ENCODE measurements at places on chromosomes 2 and 18.

DNA sequence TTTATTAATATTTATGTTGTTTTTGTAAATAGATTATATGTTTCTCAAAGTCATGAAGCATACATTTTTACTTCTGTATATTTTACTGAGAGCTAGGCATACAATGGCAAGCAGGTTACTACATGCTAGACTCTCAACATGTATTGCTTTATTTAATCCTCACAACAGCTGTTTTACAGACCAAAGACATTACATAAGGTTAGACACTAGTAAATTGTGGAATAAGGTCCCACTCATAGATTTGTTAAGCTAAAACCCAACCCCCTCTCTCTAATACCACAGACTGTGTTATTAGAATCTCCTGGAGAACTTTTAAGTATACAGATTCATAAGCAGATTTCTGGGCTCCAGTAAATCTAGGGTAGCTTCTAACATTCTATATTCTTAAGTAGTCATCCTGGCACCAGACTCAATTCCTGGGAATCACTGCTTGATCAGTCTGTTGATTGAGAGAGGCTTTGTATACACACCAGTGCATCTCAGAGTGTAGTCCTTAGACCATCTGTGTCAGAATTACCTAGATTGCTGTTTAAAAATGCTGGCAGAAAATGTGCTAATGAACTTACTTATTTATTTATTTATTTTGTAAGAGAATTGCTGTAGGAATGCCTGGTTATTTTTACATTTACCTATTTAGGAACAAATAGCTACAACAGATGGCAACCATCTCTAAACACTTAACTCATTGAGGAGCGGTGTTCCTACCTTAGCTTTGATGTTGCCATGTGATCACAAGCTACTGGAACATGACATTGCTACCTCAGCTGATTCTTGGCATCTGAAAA is 153.5 kb upstream of the CAVIN2 start:
- DNase-seq: no peak

DNA sequence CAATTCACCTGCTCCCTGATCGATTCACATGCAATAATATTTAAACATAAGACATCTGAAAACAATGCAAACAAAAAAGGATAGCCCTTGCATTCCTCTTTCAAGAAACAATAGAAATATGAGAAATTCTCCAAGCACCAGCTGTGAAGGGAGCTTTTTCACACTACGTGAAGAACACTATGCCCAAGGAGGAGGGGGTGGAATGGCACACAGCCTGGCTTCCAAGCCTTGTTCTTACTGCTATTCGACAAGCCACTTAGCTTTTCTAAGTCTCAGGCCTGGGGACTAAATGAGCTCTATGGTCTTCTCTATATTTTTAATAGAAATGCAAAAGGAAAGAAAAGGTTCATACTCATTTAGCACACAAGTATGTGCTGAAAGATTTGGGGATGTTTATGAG is 92.2 kb upstream of the CHRNA1 start:
- no peak for DNase-seq

- peak; percentile 73 for DNase-seq
Observed at GRCh38 chr2:66686755-66687154, 251.8 kb downstream of the MEIS1 start.

DNA sequence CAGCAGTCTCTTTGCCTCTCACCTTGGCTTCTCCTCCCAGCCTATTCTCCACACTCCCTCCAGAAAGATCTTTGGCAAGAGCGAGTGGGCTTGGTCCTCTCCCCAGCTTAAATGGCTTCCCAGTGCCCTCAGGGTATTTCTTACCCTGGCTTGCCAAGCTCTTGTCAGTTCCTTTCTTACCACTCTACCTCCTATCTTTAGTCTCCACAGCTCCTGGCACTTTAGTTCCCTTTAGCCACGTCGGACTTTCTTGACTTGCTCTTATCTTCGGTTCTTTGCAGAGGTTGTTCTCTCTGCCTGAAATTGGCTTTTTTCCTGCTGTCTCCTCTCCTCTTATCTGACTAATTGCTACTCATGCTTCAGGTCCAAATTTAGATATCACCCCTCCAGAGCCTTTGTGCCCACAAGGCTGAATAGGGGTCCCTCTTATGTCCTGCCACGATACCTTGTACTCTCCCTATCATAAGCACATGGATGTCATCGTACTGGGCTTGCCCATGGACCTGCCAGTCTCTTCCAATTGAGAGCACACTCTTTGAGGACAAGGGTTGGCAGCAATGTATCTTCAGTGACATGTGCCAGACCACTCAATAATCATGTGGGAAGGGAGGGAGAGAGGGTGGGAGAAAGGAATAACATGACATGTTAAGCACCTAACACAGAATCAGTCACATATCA is 131.7 kb upstream of the CTAGE1 start:
- no peak for DNase-seq

DNA sequence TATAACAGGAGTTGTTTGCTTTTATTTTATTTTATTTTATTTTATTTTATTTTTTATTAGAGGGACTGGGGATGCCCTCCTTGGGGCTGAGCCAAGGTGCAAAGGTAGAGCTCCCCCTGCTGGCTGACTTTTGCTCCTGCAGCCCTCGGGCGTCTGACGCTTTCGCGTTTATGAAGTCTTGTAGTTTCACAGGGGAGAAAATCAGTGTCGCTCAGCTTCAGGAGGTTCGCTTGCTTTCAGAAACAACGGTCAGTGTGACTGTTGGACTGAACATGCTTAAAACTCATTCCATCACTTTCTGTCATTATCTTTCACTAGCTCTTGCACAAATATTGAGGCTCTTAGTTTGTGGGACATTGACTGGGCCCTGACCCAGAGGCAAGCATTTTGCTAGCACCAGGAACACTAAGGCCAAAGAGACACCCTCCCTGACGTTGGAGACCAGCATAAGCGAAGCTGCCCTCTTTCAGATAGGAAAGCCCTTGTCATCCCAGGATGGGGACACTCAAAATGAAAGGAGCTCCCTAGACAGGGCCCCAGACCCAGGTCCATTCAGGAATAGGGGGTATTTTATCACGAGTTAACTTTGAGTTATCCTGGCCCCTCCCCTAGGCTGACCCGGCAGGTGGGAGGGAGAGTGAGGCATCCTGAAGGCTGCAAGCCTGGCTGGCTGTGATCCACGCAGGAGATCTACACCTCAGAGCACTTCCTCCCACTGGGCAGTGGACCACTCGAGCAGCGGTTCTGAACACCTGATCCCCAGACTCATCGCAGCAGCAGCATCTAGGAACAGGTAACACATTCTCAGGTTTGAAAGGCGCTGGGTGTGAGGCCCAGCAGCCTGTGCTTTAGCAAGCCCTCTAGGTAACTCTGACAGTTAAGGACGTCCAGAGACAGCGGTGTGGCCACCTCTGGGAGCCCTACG is 34.4 kb downstream of the LGALSL start:
- DNase-seq: peak; percentile 13

GRCh38 chr18:48954886-48955819 is 4.4 kb upstream of the SMAD7 start:
- no peak for DNase-seq

DNA sequence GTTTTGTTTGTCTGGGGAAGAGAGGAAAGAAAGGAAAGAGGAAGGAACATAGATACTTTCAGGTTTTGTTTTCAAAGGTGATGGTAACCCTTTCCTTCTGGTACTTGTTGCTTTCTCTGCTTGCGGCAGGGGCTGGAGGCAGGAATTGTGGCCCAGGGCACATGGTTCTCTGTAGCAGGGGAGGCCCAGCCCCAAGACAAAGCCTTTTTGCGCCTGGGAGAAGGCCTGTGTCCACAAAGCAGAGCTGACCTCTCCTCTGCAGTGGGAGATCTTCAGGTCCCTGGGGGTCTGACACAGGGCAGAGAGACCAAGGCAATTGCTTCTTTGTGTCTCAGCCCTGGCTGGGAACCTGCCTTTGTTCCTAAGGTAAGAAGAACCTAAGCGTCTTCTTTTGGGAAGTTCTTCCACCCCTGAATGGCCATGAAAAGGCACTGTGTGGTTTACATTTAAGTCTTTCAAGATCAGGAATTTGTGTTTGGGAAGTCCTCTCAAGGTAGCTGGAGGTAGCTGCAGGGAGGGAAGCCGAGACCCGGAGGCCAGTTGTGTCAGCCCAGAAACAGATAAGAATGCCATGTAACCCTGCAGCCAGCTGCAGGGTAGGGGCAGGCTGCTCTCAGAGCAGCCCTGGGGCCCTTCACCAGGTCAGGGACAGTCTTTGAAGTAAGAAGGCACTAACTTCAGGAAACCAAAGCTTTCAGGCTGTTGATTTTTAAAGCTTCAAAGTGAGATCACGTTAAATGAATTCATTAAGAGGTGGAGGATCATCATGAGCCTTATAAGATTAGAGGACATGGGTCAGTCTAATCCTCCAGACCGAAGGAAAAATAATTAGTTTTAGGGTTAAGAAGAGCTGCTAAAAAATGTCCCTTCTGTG is 119.3 kb downstream of the STPG4 start:
- DNase-seq: no peak

DNA sequence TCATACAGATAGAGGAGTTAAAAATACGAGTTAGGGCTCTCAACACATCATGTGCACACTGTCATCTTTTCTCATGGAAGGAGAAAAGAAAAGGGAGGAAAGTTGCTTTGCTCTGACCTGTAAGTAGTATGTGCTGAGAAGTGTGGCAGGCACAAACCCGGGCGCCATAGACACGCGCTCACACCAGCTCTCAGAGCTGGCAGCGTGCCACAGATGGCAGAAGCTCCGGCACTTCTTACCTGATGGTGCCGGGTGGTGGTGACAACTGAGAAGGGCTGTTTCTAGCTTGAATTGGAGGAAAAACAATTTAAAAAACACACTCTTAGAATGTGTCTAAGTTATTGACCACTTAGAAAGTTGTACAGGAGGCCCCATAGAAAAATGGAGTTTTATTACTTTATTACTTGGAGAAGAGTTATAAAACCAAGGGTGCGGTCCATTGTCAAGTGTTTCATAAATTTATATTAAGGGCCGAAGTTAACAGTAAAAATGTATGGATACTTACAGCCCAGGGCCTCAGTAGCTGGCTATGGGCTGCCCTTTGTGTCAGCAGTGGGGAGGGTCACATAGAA is 92.2 kb downstream of the DPP4 start:
- DNase-seq: no peak

DNA sequence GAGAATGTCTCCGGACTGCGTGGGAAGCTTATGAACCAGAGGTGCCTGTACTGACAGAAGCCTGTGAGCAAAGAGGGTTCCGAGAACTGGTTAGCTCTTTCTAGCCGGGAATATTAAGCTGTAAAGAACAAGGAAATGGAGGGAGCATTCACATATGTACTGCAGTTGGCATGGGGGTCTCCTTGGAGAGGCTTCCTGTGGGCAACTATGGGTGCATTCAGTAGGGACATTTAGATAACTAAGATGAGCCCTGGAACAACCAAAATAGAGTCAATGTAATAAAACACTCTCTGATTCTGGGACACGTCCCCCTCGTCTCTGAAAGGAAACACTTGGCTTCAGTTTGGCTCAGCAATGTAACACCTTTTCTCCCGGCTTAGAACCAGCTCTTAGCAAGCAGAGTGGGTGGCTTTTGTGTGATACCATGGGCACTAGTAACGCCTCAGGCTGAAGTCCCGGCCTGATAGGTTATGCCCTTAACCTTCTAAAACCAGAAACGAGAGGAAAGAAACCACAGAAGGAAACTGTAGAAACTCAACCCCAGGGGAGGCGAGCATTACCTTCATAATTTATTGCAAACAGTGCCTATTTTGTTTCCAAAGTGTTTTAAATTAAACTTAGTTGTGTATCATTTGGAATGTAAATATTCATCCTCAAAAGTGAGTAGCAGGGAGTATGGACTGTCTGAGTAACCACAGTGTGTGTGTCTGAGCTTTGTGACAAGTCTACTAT is 48.8 kb upstream of the LPIN2 start:
- no peak for DNase-seq

All from fibroblast of lung (primary cell).